Retina (tissue), 1 donor: ENCODE measurements at places on chromosomes 6 and 20.

DNA sequence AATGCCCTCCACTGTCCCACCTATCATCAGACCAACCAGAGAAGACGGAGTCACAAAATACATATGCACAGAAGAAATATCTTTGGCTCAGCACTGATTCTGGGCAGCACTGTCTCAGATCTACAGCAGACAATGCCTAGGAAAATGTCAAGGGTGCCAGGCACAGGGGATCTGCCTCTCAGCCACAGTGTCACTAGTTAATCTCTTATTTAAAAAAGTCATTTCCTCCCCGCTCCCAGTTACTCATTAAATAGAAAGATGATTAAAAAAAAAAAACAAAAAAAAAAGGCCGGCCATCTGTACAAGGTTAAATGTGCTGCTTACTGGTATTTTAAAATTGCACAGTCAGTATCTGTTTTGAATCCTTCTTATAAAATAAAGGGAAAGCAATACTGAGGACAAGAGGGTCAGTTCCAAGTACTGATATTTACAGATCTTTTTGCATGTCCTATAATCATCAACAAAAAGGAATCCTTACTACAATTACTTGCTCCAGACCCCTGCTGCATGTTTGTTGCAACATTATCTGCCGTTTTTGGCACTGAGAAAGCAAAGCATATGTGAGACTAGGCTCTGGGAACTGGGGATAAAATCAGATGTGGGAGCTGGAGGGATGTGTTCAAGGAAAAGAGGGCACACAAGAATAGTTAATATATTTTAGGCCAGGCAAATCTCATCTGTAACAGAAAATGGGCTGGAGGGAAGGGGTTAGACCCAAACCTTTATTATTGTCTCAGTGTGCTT, 299.3 kb downstream of the KIF16B start:
- no peak for DNase-seq

- DNase-seq, result peak; percentile 13
Measured at GRCh38 chr20:3563548-3564177, 92.8 kb downstream of the ATRN start.

DNA sequence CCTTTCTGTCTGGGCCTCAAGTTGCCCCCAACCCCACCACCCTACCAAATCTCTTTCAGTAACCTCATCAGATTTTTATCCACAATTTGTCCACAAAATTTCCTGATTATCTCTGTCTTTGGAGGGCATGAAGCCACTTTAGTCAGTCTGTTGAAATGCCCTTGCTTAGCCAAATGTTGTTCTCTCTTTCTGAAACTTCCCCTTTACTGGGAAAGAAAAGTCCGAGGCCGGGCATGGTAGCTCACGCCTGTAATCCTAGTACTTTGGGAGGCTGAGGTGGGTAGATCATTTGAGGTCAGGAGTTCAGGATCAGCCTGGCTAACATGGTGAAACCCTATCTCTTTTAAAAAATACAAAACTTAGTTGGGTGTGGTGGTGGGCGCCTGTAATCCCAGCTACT, 33.8 kb downstream of the TOMM6 start:
- DNase-seq, result no peak

- DNase-seq, result no peak
Measured at GRCh38 chr20:3705970-3706739, 6.2 kb downstream of the SIGLEC1 start.

DNA sequence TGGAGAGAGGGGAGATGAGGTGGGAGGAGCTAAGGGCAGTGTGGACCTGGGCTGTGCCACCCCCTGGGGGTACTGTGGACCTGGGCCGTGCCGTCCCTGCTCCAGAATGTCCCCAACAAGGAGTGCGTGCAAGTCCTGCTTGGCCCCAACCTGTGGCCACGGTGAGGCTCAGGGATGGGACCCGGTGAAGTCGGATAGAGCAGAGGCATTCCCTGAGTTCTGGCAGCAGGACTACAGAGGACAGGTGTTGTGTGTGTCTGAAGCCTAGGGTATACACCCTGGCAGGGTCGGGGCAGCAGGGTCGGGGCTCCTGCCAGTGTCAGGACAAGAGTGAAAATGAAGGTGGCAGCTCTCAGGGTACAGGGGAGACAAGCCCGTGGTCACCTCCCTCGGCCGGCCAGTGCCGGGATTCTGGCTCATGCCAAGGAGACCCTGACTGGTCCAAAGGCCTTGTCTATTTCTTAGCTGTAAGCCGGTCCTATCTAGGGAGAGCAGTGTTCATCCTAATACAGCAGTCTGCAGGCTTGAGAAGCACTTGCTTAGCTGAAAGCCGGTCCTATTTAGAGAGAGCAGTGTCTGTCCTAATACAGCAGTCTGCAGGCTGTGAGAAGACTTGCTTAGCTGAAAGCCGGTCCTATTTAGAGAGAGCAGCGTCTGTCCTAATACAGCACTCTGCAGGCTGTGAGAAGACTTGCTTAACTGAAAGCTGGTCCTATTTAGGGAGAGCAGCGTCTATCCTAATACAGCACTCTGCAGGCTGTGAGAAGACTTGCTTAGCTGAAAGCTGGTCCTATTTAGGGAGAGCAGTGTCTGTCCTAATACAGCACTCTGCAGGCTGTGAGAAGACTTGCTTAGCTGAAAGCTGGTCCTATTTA, 95.9 kb downstream of the SMOC2 start:
- no peak for DNase-seq

DNA sequence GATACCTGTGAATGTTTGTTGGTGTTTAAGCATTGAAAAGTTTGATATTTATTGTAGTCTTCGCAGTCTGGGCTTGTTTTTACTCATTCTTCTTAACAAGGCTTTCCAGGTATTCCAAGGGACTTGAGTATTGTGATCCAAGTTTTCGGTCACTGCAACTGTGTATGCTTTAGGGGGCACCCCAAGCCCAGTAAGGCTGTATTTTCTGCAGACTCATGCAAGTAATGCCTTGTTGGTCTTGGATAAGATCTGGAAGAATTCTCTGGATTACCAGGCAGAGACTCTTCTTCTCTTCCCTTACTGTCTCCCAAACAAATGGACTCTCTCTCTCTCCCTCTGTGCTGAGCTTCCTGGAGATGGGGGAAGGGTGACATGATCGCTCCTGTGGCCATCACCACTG, 82.1 kb downstream of the RFPL4B start:
- DNase-seq, result no peak

- no peak for DNase-seq
Measured at GRCh38 chr6:88730611-88731011, 232.8 kb downstream of the RNGTT start.

DNA sequence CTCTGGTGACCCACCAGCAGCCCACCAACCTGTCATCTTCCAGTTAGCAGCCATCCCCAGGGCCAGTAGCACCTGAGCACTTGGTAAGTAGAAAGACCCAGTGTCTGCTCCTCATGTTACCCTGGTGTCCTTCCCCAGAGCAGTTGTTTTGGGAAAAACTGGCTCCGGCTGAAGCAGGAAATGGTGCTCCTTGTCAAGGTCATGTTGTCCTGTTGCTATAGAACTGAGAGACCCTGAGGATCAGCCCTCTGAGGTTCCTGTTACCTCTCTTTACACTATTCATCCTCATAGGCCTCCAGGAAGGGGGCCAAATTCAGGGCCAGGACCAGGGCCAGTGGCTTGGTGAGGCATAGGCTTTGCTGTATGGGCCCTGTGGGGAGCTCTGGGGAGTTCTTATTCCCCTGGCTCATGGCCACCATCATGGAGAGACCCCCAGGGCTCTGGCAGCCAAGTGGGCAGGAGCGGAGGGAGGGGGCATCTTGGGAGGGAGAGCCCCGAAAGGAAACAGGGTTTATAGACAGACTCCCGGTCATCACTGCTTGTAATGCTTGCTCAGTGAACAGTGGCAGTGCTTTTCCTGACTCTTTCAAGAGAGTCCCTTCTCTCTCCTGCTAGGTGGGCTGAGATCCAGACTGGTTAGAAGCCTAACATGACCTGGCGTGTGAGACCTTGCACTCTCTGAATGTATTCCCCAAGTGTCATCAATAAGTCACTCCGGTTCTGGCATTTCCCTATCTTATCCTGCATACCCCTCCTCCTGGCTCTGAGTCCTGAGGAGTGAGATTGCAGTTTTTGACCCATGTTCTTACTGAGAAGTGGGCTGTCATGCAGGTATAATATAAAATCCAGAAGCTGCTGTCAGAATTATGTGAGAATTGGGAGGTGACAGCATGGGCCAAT, 50.7 kb downstream of the PPARD start:
- DNase-seq, result no peak

DNA sequence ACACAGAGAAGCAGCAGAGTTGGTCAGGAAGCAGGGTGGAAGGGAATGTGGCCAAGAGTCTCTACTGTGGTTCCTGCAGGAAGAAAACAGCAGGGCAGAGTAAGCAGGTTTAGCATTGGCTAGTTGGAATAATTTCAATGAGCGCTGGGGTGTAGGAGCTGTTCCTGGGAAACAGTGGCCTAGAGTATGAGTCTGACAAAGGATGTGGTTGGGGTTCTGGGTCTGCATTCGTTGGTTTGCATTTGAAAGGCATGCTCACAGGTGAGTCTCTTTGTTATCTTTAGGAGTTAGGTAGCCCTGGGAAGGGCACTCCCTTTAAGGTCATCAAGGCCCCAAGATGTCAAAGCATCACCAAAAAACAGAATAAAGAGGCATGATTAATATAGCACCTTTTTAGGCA, 911.6 kb upstream of the SLC35B3 start:
- no peak for DNase-seq

- no peak for DNase-seq
Measured at GRCh38 chr6:25788305-25788922, 33.9 kb downstream of the SLC17A4 start.

DNA sequence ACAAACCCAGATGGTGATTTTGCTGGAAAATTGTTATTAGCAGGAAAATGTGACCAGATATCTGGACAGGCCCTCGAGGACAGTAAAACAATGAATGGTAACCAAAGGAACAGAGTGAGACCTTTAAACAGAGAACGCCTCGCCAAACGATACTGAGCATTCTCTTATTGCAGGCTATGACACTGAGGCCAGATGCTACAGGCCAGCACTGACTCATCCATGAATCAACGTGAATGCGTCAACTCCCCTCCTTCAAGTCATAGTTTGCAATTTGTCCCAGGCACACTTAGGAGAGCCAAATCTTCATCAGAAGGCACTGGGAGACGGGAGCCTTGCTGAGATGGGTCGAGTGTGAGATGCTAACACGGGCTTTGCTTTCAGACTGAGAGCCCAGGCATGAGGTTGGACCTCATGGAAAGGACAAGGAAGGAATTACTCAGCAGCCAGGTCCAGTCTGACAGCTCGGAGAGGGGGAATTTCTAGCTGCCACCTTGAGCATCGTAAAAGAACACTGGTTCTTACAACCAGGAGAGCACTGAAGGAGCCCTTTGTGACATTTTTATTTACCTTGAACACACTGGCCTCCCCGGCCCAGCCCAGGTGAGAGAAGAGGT, 60.7 kb downstream of the BMP7 start:
- no peak for DNase-seq

- DNase-seq, result no peak
Measured at GRCh38 chr20:32439132-32439829, 81.2 kb downstream of the ASXL1 start.

GRCh38 chr6:142932889-142933288, 12.1 kb downstream of the HIVEP2 start:
- DNase-seq, result no peak

DNA sequence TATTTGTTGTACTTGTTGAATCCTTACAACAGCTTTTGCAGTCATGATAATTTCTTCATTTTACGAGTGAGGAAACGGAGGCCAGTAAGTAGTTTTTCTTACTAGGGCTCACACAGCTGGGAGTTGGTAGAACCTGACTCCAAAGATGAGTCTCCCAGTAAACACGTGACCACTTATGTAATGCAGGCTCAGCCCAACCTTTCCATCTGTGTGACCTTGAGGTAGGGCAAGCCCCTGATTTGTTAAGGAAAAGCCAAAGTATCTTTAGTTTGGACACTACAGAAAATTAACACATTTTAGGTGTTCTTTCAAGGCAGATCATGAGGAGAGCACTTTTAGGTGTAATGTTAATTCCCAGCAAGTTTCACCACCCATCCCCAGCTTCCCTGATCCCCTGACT, 111.3 kb downstream of the LRRC1 start:
- DNase-seq, result no peak

DNA sequence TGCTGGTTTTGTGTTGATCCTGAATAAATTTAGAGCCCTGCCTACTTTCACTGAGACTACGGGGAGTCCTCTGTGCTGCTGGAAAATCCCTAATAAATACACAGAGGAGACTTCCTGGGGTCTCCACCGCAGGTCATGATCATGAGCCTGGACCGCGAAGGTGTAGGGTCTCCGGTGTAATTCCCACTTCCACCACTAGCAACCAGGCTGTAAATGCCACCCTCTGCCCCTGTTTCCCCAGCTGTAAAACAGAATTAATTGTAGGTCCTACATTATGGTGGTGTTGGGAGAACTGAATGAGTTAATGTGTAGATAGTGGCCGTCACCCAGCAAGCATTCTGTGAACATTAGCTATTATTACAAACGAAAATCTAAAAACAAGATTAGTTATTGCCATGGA, 191.6 kb upstream of the THBS2 start:
- DNase-seq, result no peak

DNA sequence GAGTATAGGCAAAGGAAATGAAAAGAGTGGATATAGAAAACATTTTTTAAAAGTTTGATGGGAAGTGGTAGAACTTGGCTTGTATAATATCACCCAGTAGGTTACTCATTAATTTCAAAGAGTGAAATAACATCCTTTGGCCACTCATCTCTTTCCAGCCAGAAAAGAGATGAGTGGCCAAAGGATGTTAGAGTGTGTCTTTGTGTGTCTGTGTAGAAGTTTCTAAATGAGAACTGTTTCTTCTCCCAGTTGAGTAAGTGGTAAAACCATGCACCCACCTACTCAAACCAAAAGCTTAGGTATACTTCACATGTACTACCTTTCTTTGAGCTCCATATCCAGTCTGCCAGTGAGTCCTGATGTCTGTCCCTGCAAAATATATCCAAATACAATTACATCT, 47.7 kb upstream of the TMEM244 start:
- no peak for DNase-seq
